ENCODE measurements at places on chromosomes 12 and 14.

DNA sequence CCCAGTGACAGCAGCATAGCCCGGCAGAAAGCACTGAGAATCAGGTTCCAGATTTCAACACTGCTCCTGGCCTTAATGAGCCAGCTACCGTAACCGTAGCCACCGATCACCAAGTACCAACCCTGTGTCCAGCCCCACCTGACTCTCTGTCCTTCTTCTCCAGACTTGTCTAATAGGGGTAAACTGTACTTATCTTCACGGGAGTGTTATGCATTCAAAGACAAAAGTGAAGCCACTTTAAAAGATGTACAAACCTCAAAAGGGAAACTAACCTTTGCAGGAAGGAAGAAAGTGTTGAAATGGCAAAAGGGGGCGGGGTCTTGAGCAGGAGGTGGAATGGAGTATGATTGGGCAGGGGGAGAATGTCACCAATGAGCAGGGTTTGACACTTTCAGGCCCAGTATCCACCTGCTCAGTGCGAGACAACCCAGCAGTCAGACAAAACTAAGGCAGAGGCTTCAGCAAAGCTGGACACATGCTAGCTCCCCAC, 226.1 kb downstream of the CHST11 start:
- no peak for DNase-seq

- DNase-seq, result no peak
Observed at GRCh38 chr12:116665666-116666304, 72.1 kb downstream of the SPRING1 start.

GRCh38 chr12:3928538-3929184, 55.5 kb upstream of the PARP11 start:
- DNase-seq, result no peak

DNA sequence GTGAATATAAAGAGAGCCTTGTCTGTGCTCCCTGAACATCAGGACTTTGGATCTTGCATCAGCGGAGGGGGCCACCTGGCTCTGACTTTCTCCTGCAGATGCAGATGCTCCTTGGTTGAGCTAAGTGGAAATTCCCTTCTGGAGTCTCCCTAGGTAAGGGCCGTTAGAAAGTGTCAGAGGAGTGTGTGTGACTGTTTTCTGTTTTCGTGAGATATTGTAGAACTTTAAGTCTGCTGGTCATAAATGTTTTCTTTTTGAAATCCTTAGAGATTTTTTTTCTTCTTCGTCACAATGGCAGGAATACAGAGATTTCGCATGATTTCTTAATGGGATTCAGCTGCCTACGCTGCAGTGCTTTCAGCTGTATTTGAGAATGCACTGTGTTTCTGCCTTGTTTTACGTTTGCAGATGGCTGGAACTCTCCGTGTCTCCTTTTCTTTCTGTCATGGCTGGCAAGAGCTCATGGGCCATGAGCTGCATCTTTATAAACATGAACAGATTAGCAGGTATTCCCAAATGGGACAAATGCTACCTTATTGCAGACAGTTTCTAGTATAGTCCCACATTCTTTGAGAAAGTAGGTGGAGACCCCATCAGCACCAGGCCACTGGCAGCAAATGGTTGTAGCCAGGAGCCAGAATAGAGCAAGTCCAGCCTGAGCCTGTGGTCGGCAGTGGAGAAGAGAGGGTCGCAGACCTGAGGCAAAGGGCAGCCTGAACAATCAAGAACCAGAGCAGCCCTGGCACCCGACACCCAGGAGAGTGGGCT, 76.2 kb upstream of the FRMD6 start:
- DNase-seq, result no peak

- no peak for DNase-seq
Observed at GRCh38 chr12:44875417-44875953, 630 bp downstream of the NELL2 start.

DNA sequence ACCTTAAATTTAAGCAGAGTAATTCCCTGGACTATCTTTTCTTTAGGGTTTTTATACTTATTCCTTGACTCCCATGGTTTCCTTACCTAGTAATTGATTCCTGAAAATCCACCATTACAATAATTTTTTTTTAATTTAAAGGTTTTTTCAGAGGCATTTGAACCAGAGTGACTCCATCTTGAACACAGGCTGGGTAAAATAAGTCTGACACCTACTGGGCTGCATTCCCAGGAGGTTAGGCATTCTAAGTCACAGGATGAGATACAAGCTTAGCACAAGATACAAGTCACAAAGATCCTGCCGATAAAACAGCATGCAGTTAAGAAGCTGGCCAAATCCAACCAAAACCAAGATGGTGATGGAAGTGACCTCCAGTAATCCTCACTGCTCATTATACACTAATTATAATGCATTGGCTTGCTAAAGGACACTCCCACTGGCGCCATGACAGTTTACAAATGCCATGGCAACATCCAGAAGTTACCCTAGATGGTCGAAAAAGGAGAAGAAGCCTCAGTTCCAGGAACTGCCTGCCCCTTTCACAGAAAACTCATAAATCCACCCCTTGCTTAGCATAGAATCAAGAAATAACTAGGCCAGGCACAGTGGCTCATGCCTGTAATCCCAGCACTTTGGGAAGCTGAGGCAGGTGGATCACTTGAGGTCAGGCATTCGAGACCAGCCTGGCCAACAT, 53.6 kb downstream of the SLC25A21 start:
- DNase-seq, result no peak

- no peak for DNase-seq
Observed at GRCh38 chr12:11070999-11071398, 8.9 kb upstream of the TAS2R46 start.

Data from AG08395 (cell line).